ENCODE measurements at places on chromosomes 7 and 10.
A peak's percentile ranks its signal among the peaks of the same experiment; 100 is the strongest.

GRCh38 chr10:87818505-87819288 is 671 bp upstream of the ATAD1 start:
- ATAC-seq, result peak; percentile 85

DNA sequence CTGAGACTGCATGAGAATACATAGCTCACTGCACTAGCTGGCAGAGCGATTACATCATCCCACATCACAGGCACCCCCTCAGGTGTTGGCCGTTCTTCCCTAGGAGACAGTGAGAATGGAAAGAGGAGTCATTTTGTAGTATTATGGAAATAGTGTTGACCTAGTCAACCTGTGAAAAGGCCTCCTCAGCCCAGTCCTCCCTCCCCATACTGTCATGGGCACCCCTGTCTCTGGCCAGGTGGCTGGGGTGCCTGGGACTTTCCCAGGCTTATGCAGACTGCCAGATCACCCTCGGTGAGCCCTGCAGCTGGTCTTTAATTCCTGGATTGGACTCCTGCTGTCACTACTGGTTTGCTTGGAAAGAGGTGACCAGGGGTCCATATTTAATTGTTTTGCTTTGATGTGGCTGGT is 4.0 kb downstream of the INPP5A start:
- ATAC-seq, result no peak

- no peak for ATAC-seq
Observed at GRCh38 chr7:138345567-138345966, 114.5 kb upstream of the TRIM24 start.

DNA sequence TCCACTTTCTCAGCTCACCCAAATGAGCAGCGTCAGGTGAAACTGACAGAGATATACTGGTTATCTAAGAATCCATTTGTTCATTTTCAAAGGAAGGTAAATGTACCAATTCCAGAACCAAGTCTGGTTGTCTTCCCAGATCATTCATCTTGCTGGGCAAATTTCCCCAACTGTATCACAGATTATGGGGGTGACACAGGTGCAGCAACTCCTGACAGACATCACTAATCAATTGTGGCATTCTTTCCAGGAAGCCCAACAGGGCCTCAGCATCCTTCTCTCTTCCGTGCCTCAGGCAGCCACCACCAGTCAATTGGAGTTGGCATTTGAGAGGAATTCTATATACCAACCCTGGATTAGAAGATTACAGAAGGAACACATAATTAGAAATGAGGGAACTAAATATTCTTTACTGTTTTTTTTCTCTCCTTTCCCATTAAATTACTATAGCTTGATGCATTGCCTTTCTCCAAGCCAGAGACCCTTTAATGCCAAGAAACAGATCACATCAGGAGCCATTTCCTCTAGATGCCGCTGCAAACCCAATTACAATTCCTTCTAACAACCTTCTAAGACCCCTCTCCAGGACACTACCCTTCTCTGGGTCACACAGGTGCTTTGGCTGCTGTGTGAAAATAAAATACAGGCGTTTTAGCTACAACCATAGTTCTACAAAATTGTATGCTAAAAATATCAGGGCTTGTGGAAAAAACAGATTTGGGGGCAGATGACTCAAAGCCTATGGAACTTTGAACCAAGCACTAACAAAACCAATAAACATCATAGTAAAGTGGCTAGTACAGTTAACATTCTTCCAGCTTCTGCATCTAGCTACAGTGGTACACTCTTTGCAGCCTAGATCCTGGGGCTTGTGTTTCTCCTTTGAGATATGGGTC is 291.6 kb downstream of the RNLS start:
- ATAC-seq, result no peak

- ATAC-seq, result no peak
Observed at GRCh38 chr7:21338728-21339164, 89.1 kb upstream of the SP4 start.

DNA sequence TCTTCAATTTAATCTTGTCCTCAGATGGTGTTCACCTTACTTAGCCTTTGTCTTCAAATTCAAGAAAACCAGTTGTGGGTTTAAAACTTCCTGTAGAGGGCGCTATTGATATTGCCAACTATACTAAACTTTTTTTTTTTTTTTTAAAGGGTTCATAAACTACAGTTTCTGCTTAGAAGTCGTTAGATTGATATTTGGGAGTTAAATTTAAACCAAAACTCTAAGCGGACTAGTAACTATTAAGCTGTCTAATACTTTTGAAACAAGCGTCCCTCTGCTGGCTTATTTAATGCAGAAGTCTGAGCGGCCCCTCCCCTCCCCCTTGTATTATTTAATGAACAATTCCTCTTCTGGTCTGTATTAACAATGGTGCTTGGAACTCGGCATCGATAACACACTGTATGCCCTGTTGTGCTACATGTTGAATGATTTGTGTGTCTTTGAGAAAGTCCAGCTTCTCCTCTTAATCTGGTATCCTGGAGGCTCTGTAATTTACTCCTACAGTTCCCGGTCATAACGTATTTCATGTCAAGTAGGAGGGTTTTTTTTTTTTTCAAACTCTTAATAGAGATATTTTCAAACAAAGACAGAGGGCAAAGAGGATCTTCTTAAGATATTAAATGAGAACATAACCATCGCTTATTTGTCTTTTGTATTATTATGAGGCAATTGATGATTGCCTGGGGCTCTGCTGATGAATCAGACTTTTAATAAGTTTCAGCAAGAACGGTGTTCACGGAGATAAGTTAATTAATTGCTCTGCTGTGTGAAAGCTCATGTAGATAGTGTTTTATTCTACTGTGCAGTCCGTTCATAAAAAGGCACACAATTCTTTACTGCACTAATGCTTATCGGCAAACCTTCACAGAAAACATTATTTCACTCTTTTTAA is 22.6 kb upstream of the CREB5 start:
- no peak for ATAC-seq

GRCh38 chr10:78175444-78176015 is 141.9 kb downstream of the RPS24 start:
- ATAC-seq, result no peak

GRCh38 chr7:94323844-94324243 is 70.9 kb upstream of the COL1A2 start:
- ATAC-seq, result no peak

GRCh38 chr10:86192691-86193090 is 173.9 kb downstream of the GRID1 start:
- no peak for ATAC-seq

Measured in stimulated activated memory B cell treated with anti-CD40 and anti-IgM and Interleukin-4, amounts not matched to agents 10 μg/mL and 1 μg/mL and 100 μg/mL, for 72 hours (primary cell).